ENCODE measurements at places on chromosomes 7 and 10.

DNA sequence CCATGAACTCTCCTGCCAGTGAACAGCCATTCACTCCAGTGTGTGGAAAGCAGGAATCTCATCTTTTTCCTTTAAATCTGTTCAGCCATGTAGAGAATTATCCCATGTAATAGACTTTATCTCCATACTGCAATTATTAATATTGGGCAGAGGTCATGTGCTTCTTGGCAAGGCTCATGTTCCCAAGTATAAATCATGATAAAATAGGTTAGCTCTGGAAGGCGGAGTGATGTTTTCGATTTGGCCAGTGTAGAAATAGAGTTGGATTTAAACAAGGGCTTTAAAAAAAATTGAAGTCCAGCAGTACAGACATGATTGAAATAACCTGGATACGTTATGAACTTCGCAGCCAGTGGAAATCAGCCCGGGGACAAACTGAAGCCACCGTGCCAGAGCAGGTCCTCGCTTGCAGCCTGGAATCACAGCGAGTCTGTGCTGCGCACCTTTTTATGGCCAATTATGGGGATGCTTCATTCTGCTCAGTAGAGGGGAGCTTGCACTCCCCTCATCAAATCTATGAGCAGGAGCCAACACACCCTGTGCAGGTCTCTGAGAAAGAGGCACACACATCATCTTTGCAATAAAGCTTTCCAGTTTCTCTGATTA is 654.0 kb upstream of the MKI67 start:
- no peak for DNase-seq

GRCh38 chr10:69838418-69838817 is 36.7 kb downstream of the COL13A1 start:
- DNase-seq: no peak

GRCh38 chr7:91916051-91916440 is 24.6 kb upstream of the AKAP9 start:
- DNase-seq: no peak

DNA sequence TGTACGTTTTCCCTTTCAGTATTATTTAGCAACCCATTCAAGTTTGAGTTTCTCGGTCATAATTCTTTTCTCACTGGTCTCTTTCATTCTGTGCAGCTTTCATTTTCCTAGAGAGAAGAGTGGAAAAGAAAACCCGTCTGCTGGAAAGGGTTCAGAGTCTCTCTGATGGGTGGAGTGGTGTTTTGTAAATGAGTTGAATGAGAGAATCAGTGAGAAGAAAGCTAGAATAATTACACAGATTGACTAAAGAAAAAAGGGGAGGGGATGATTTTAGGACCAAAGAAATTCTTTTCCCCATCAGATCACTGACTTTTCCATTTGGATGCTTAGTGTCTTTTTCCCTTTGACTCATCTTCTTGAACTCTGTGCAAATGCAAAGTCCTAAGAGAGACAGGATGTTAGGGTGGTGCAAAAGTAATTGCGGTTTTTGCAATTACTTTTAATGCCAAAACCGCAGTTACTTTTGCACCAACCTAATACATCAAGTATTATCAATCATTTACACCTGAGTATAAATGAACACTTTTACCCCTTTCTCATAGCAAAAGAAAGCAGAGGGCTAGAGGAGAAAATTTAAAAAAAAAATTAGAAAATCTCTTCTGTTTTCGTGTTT is 242.1 kb upstream of the SP4 start:
- no peak for DNase-seq

- no peak for DNase-seq
Observed at GRCh38 chr10:124963866-124964720, 22.2 kb downstream of the ZRANB1 start.

GRCh38 chr7:98785929-98786571 is 83.8 kb downstream of the TMEM130 start:
- DNase-seq: peak; percentile 38

GRCh38 chr10:95543459-95543858 is 17.7 kb downstream of the SORBS1 start:
- no peak for DNase-seq
